ENCODE measurements at places on chromosomes 2 and 18.

DNA sequence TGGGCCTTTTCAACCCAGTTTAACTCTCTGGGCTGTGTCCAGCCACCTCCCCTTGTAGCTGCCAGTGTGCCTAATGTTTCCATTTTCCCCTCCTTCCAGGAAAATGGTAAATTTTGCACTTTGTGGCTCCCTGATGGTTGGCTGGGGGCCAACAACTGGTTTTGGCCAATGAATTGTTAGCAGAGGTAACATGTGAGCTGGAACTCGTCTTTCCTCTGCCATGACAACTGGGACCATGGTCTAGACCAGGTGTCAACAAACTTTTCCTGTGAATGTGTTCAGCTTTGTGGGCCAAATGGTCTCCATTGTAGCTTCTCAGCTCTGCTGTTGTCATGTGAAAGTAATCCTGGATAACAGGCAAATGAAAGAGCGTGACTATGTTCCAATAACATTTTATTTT, 87.2 kb downstream of the DDX1 start:
- DNase-seq, result no peak
- H3K4me3 ChIP-seq, result no peak overlapping the region
- H3K27ac ChIP-seq, result no peak overlapping the region
- H3K4me1 ChIP-seq, result peaks cover 4% of the 10 kb centered on the region

- H3K36me3 ChIP-seq, result no peaks in the 10 kb centered on the region
- H3K27me3 ChIP-seq, result no peaks in the 10 kb centered on the region
- H3K4me3 ChIP-seq, result no peak overlapping the region
- H3K4me1 ChIP-seq, result no peaks in the 10 kb centered on the region
- no peak for DNase-seq
- no peak overlapping the region for H3K27ac ChIP-seq
These were observed 116.2 kb downstream of the RND3 start for GRCh38 chr2:150371044-150371818.

DNA sequence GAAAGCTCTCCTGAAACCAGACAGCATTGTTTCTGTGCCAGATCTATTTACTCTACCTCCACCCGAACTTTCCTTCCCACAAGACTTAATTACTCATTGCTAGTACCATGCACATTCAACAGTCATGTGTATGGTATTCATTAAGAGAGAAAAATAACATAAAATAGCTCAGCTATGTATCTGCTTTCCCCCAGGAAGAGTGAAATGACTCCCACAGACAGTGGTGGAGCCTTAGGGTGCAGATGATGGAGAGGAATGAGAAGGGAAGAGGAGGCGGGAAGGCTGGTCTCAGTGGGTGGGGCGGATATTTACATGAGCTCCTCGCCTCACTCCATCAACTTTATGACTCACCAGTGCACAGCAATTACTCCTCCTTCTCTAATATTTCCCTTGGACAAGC, 724.5 kb downstream of the EPHA4 start:
- H3K4me3 ChIP-seq, result no peak overlapping the region
- no peak for DNase-seq
- no peaks in the 10 kb centered on the region for H3K4me1 ChIP-seq
- no peaks in the 10 kb centered on the region for H3K36me3 ChIP-seq
- no peaks in the 10 kb centered on the region for H3K27me3 ChIP-seq

DNA sequence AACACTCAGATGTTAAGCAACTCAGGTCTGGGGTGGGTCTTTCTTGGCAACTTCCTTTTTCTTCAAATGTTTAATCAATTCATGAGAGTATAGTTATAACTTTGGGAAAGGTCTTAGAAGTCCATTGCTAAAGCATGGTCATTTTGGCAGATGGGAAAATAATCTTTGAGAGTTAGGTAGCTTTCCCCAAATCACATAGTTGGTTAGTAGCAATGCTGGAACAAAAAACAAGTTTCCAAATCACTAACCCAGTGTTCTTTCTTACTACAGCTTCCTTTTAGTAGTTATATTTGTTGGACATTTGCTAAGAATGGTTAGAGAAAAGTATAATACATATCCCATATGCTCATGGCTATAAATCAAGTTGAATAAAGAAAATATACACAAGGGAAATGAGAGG, 185.2 kb upstream of the SLC14A2 start:
- H3K27ac ChIP-seq, result no peak overlapping the region
- no peaks in the 10 kb centered on the region for H3K36me3 ChIP-seq
- H3K4me1 ChIP-seq, result no peaks in the 10 kb centered on the region
- no peaks in the 10 kb centered on the region for H3K27me3 ChIP-seq

DNA sequence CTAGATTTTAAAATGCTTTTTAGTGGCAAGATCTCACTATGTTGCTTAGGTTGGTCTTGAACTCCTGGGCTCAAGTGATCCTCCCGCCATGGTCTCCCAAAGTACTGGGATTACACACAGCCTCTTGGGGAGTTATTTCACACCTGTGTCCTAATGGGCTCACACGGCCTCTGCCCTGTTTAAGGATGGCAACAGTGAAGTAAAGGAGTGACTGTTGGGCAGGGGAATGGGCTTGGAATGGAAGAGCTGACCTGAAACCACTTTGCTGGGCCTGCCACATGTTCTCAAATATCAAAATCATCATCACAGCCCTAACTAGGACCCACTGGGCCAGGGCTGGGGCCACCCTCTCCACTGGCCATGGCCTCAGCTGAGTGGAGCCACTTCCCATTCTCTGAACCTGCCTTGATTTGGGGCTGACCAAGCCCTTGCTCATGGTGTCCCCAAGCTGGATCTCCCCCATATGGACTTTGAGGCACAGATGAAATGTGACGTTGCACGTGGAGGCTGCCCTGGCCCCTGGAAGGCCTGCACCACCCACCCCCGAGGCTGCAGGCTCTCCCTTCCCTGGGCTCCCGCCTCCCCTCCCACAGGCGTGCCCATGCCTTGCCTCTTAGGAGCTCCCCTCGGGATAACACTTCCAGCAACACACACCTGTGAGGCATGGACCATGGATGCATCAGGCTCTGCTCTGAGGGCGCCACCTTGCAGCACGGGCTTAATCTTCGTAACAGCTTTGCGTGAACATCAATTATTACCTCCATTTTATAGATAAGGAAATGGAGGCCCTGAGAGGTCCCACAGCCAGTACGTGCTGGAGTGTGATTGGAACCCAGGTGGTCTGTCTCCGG, 71.8 kb upstream of the SMAD7 start:
- no peaks in the 10 kb centered on the region for H3K4me1 ChIP-seq
- DNase-seq, result peak; percentile 9
- no peak overlapping the region for H3K27ac ChIP-seq
- no peaks in the 10 kb centered on the region for H3K36me3 ChIP-seq
- no peaks in the 10 kb centered on the region for H3K27me3 ChIP-seq

All from ovary (tissue), 10 donors.